ENCODE measurements at places on chromosomes 7 and 10. TPM values are rescaled to one million over a fixed set of nuclear protein-coding genes. Genes with fewer than 3 reads are reported as not detected.

GRCh38 chr7:96685755-96686154, 23.9 kb downstream of the SEM1 start:
- DNase-seq = no peak

GRCh38 chr7:73520673-73521635, 1.1 kb downstream of the BAZ1B start:
- no peak for DNase-seq

- DNase-seq = no peak
Measured at GRCh38 chr10:5981529-5981928, 4.2 kb upstream of the IL15RA start.

GRCh38 chr10:117675514-117676055, 133.0 kb downstream of the EMX2 start:
- no peak for DNase-seq

DNA sequence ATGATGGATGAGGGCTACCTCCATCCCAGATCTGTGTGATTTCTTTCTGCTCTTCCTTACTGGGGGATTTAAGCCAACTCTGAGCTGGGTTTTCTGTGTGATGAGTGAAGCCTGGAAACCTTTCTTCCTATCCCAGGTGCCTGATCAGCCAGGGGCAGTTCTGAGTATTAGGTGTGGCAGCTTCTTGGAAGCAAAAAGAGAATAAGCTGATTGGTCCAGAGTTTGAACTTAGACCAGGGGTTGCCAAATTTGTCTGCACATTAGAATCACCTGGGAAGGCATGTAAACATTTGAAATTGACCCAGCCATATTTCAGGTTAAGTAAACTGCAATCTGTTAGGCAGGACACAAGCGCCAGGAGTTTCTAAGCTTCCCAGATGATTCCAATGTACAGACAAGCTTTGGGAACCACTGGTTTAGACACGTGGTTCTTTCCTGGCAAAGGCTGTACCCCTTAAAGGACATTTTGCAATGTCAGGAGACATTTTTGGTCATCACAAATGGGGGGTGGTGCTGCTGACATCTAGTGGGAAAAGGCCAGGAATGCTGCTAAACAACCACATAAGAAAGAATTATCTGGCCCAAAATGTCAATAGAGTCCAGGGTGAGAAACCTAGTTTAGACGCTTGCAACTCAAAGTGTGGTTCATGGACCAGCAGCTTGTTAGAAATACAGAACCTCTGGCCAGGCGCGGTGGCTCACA, 160.5 kb upstream of the GHITM start:
- DNase-seq = no peak

GRCh38 chr7:7701527-7701926, 16.9 kb downstream of the RPA3 start:
- no peak for DNase-seq

DNA sequence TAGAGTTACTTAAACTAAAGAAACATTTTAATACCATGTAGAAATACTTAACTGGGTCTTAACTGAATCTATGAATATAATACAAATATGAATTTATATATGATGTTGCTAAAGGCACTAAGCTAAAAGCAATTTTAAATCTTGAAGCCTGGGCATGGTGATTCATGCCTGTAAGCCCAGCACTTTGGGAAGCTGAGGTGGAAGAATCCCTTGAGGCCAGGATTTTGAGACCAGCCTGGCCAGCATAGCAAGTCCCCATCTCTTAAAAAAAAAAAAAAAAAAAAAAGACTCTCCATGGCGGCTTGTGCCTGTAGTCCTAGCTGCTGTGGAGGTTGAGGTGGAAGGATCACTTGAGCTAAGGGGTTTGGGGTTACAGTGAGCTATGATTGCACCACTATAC, 95.3 kb downstream of the CCSER2 start:
- DNase-seq = no peak

The TMEM236 gene
- 5.0 TPM for total RNA-seq

Data from upper lobe of right lung (tissue), 1 donor.